ENCODE measurements at places on chromosomes 4 and X.

DNA sequence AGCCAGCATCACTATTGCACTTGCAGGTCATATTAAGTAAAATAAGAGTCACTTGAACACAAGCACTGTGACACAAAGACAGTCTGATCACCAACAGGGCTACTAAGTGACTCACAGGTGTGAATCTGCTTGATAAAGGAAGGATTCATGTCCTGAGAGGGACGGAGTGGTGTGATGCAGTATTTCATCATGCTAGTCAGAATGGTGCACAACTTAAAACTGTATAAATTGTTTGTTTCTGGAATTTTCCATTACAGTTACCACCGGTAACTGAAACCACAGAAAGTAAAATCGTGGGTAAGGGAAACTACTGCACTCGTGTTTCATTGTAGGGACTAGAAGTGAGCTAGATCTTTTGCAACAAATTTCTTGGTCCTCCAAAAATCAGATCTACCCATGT lies 109.7 kb downstream of the ELOVL6 start:
- no peak for DNase-seq

GRCh38 chr4:88674979-88675378 lies 22.6 kb downstream of the NAP1L5 start:
- no peak for DNase-seq

- no peak for DNase-seq
Measured at GRCh38 chr4:161419822-161420221, 744.0 kb downstream of the FSTL5 start.

GRCh38 chrX:134891652-134892051 lies 99.1 kb upstream of the SMIM10 start:
- DNase-seq: no peak

- DNase-seq: no peak
Measured at GRCh38 chrX:41421071-41421729, 25.9 kb upstream of the NYX start.

GRCh38 chr4:189033801-189034347 lies 894.6 kb downstream of the TRIML1 start:
- no peak for DNase-seq

GRCh38 chr4:14965071-14965470 lies 37.2 kb upstream of the CPEB2 start:
- no peak for DNase-seq

- DNase-seq: no peak
Measured at GRCh38 chrX:27751976-27752375, 55.8 kb upstream of the MAGEB10 start.

DNA sequence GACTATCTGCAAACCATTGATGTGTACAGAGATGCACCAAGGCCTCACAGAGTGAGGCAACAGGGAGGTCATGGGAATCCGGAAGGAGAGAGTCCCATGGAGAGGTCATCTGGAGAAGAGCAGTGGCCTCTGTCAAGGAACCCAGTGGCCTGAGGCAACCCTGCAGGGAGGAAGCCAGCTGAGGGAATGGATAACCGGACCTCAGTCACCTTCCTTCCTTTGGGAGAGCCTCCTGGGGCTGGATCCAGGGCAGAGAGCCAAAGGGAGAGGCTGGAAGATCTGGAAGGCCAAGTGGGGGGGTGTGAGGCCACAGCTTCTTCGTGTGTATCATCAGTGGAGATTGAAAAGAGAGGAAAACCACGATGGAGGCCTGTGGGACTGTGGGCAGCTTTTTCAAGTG lies 24.3 kb upstream of the CD38 start:
- no peak for DNase-seq

DNA sequence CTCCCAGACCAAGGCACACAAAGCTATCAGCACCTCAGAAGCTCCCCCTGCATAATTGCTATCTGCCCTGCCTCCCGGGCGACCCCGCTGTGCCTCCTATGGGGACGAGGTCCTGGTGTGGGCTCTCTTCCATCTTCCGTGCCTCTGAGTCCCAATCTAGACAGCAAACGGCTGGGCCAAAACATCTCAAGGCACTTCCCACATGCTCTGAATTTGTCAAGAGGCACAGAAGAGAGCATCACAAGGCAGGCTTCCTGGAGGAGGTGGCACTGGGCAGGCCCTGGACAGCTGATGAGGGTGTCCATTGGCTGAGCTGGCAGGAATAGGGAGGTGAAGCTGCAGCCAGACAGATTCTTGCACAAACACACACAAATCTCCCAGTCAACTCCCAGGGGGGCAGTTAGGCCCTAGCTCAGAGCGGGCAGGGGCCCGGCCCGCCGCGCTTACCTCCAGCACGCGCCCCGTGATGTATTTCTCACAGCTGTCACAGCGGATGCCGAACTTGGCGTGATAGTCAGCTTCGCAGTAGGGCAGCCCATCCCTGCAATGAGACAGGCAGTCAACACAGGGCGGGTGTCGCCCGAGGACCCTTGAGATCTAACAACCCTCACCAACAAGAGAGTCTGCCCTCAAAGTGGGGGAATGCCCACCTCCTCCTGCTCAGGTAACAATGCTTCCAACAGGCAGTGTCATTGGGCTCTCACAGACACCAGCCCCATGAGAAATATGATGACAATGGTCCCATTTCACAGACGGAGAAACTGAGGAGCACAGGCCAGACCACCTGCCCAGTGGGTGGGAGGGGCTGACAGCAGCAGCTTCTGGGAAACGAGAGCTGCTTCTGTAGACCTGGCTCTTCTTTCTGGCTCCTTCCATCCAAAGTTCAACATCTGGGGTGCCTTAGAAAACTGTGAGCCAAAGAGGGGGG lies 81.2 kb downstream of the ABLIM2 start:
- DNase-seq: no peak

DNA sequence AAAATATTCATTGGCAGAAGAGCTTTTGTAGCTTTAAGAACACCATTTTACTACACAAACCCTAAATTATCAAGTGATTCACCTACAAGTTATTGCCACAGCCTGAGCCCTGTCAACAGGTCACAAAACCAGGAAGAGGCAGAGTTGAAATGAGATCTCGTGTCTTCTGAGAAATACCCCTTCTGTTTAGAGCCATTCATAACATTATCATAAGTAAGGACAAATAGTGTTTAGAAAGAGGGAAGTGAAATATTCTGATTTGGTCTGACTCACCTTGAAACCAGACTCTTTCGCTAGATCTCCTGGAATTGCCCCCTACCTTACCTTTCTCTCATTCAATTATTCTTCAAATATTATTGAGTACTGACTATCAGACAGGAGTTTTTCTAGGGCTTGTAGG lies 5.9 kb downstream of the ETDB start:
- DNase-seq: no peak

- no peak for DNase-seq
Measured at GRCh38 chr4:84733343-84734033, 150.6 kb downstream of the CDS1 start.

DNA sequence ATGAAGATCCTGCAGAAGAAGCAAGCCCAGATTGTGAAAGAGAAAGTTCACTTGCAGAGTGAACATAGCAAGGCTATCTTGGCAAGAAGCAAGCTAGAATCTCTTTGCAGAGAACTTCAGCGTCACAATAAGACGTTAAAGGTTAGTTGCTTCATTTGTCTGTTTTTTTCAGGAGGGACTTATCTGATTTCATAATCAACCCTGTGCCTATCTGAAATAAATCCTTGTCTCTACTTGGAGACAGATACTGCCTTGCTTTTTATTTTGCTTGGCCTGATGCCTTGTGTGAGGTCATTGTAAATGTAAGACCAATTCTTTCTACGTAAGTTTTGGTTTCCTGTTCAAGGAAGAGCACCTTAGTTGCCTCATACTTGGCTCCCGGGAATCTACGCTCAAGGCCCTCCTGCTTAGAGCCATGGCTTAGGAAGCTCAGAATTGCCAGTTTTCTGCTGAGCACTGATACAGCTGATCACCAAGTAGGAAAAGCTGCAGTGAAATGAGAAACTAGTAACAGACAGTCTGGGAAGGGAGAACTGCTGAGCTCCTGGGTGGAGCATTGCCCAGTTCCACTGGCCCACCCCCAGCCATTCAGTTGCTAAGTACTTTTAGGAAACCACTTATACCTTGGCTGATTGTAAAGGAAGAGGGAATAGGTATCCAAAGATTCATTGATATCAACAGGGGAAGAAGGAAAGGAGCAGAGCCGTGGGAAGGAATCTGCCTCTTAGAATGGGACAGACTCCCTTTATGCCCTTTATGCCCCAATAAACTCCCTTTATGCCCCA lies 41.8 kb downstream of the RBBP7 start:
- DNase-seq: no peak

GRCh38 chr4:48249378-48249777 lies 20.3 kb downstream of the TEC start:
- DNase-seq: no peak

GRCh38 chrX:15525664-15526416 lies 25.2 kb downstream of the BMX start:
- no peak for DNase-seq

DNA sequence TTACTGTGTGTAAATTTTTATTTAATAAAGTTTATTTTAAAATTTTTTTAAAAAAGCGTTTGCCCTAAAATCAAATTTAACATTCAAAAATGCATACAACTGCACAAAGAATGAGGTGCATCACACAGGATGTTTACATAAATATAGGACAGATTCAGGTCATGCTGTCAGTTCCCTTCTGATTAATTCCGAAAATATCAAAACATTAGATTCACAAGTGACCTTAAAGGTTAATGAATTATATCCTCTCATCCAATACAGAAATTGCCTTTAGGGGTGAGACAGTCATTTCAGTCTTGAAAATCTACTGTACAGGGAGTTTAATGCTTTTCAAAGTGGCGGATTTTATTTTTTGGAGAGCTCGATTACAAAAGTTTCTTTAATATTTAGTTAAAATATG lies 208.7 kb upstream of the FTHL17 start:
- DNase-seq: no peak

DNA sequence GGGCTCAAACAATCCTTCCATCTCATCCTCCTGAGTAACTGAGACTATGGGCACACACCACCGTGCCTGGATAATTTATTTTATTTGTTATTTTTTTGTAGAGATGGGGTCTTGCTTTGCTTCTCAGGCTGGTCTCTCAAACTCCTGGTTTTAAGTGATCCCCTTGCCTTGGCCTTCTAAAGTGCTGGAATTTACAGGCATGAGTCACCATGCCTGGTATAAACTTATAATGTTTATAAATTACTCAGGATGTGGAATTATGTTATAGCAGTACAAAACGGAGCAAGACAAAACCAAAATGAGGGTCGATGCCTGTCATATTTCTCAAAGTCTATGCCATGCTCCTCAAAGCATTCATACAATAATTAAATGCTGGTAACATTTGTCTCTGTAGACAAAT lies 29.8 kb upstream of the TEX13C start:
- no peak for DNase-seq

GRCh38 chr4:168885400-168885799 lies 124.7 kb downstream of the CBR4 start:
- no peak for DNase-seq

GRCh38 chr4:86890790-86891189 lies 1.4 kb downstream of the C4orf36 start:
- no peak for DNase-seq

GRCh38 chr4:122833999-122834398 lies 7.4 kb downstream of the FGF2 start:
- DNase-seq: no peak

GRCh38 chr4:74397748-74398426 lies 32.9 kb downstream of the EREG start:
- DNase-seq: no peak

DNA sequence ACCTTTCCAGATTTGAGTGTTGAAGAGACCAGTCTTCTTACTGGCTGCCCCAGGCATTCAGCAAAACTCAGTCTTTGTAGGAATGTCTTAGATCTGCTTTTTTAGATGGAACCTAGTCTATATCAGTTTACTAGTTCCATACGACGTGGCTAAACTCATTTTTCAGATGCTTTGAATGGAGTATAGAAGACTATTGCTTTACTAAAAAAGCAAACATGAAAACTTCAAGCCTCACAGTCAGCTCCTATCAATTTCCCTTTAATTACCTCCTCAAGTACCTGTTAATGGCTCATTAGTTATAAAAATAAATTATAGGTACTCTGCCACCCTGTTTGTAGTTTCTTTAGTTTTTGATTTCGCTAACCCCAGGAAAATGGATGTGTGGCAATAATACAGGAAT lies 63.0 kb upstream of the STOX2 start:
- DNase-seq: no peak

GRCh38 chr4:2781911-2782310 lies 11.0 kb upstream of the SH3BP2 start:
- no peak for DNase-seq

DNA sequence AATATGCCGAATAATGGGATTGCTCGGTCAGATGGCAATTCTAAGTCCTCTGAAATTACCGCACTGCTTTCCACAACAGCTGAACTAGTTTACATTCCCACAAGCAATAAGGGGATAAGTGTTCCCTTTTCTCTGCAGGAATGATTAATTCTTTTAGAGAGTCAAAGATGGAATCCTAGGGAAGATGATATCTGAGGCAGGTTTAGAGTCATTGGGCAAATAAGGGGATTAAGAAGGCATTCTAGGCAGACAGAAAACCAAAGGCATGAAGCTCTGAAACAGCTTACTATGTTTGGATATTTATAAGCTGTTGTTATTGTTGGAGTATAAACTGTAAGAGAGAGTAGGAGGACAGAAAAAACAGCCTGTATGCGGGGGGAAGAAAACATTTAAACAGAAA lies 85.7 kb downstream of the TET2 start:
- DNase-seq: no peak

DNA sequence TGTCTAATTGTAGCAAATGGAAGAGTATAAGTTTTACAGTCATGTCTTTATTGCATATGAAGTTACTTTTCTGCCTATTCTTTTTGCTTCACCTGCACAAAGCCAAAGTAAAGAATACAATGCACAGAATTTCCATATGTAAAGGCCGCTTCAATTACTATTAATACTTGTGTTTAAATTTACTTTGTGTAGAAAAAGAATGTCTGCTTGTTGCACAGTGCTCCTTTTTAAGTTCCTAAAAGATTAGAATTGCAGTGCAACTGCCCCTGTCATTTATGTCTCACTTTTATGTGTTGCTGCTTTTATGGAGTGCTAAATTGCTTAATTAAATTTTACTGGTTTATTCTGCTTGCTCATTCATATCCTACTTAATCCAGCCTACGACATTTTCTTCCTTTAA lies 830.5 kb downstream of the PDHA2 start:
- DNase-seq: no peak

GRCh38 chr4:156946516-156947424 lies 24.8 kb downstream of the PDGFC start:
- DNase-seq: no peak

- no peak for DNase-seq
Measured at GRCh38 chr4:147975325-147975724, 243.4 kb downstream of the ARHGAP10 start.

- DNase-seq: no peak
Measured at GRCh38 chrX:67781132-67781531, 237.3 kb downstream of the AR start.

GRCh38 chrX:46673620-46674359 lies 85.1 kb downstream of the SLC9A7 start:
- no peak for DNase-seq

GRCh38 chrX:68550193-68550592 lies 51.3 kb downstream of the YIPF6 start:
- no peak for DNase-seq

DNA sequence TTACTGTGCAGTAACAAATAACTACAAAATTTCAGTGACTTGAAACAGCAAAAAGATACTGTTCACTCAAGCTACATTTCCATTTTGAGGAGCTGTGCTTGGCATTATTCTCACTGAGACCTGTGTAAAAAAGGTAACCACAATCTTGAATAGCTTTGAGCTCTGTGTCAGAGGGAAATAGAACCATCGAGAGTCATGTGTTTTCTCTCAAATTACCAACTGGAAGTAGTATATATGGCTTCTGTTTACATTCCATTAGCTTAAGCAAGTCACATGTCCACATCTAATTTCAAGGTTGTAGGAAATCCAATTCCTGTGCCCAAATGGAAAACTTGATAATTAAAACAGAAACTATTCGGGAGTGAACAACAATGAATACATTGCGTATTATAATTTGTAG lies 82.9 kb upstream of the BANK1 start:
- no peak for DNase-seq
